ENCODE measurements at places on chromosomes 1 and 21.

DNA sequence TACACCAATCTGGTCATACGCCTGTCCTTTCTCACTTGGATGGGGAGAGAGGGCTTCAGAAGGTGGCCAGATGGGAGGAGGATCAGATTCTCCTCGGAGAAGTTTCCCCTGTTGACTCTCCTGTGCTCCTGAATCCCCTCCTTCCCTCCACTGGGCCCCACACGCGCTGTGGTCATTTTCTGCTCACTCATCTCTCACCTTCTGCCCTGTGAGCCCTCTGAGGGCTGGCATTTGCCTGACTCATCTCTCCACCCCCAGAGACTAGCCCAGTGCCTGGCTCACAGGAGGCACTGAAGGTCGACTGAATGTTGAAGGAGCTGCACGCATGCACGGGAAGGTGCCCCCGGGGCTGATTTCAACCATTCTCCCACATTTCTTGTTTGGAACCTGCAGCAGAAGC is 14.2 kb downstream of the ABCA4 start:
- no peak for DNase-seq

GRCh38 chr1:155001425-155001674 is 1.3 kb upstream of the ZBTB7B start:
- DNase-seq: no peak

GRCh38 chr1:219354962-219355361 is 181.3 kb downstream of the LYPLAL1 start:
- DNase-seq: no peak

DNA sequence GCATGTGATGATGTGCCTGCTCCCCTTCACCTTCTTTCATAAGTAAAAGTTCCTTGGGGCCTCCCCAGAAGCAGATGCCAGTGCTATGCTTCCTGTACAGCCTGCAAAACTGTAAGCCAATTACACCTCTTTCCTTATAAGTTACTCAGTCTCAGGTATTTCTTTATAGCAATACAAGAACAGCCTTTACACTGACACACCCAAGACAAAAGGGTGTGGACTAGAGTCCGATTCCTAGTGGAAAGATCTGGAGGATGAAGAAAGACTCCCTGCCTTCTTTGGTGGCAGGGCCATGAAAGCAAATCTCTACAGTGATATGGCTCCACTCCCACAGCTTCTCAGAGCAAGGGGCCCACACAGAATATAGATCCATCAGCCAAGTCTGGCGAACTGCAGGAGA is 209.7 kb upstream of the ST6GALNAC5 start:
- DNase-seq: no peak

GRCh38 chr1:156725683-156726280 is 2.5 kb upstream of the METTL25B start:
- peak; percentile 60 for DNase-seq

DNA sequence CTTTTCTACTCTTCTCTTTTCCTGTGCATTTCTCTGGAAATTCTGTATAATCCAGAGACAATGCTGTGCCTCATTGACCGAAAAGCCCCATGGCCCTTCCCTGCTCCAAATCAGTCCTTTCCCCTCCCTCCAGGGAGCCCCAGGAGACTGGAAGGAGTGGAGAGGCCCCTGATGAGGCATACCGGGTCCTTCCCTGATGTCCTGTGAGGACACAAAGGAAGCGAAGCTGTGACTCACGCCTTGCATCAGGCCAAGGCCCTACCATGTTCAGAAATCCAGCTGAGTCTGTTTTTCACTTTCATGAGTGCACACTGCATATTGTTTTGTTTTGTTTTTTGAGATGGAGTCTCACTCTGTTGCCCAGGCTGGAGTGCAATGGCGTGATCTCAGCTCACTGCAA is 38.7 kb upstream of the BECN2 start:
- DNase-seq: no peak

DNA sequence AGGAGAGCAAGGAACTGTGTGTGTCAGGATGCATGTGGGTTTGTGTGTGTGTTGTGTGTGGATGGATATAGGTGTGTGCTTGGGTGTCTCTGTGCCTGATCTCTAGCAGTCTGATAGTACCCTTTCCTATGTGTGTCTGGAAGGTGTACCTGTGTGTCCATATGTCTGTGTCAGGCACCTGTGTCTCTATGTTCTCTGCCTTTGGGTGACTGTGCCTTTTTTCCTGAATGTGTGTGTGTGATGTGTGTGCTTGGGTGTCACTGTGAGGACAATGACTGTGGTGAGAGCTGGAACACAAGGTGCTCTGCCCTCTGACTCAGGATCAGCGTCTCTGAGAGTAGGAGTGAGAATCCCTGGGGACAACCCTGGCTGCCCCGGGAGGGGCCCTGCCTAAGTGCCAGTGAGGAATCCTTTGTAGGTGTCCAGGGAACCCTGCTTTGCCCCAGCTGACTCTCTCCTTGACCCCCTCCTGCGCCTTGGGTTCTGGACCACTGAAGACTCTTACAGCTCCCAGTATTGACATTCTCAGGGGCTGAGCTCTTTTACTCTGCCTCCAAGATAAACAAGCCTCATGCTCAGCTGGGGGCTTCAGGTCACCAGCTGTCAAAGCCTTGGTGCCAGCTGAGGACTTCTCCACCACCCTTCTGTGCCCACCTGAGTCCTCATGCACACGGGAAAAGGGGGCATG is 735 bp upstream of the EFNA3 start:
- no peak for DNase-seq

All from naive thymus-derived CD8-positive, alpha-beta T cell (primary cell).